ENCODE measurements at places on chromosomes 7 and 10. TPM values are rescaled to one million over a fixed set of nuclear protein-coding genes. Genes with fewer than 3 reads are reported as not detected.

DNA sequence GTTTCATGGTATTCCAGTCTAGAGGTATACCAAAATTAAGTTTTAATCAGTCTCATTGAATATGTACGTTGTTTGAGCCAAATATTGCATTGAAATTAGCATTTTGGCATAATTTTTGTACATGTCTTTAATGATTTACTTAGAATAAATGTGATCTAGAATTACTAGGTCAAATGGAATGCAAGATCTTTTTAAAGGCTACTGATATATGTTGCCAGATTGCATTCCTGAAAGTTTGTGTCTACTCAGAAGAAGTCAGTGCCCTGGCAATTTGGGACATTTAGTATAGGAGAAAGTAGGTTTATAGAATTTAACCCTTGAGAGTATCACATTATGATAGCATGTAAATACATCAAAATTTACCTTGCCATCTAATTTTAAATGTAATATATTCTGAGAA lies 32.4 kb downstream of the KMT2E start:
- no peak for DNase-seq

DNA sequence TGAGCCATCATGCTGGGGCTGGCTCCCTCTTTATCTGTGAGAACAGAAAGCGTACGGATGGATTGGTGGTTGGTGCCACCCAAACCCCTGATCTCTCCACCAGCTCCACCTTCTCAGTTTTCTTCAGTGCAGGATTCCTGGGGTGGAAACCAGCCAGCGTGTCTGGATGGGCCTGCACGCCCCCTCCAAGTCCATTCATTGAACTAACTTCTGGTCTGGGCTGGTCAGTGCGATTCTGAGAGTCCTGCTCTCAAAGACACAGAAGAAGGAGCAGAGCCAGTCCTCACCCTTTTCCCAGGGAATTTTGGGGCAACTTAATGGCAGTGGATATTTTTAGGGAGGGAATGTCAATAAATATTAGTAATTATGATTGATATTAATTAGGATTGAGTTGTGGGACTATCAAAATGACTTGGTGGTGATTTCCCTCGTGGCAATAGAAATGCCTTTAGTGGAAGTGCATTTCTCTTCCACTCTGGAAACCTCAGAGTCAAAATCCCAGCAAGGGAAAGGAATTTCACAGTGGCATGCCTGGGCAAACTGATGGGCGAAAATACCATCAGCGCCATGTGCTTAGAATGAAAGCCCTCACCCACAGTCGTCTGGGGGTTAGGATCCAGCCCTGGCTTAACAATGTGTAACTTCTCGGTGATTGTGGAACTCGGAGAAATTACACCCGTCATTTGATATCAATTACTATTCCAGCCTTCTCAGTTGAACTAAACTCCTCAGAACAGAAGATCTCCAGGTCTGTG lies 69.3 kb upstream of the EEPD1 start:
- DNase-seq: peak; percentile 61

DNA sequence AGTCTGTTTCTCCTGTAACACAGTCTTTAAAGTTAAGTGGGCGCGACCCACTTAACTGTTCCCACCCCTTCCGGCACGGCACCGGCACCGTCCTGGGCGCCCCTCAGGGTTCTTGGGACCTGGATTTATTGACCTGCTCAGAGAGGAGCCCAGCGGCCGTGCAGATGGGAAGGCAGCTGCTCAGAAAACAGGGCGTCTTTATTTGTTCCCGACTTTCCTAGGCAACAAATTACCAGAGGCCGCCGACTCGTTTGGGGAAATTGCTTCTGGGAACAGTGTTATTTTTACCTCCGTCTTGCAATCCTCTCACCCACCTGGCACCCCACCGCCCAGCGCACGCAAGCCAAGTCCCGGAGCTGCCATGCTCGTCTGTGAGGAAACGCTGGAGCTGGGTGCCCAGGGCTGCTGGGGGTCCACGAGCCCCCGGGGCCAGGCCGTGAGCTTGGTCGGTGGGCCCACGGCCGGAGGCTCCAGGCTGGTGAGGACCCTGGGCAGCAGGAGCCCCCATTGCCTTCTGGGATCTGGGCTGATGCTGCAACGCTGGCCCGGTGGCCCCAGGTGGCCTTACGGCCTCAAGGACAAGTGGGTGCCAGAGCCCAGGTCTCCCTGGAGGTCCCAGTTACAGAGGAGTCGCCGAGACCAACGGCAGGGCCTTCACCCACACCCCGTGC lies 14.9 kb upstream of the ADGRA1 start:
- DNase-seq: no peak

- no peak for DNase-seq
Observed at GRCh38 chr10:74238516-74238915, 87.5 kb downstream of the ADK start.

GRCh38 chr10:28505359-28505959 lies 27.5 kb upstream of the WAC start:
- DNase-seq: peak; percentile 19

DNA sequence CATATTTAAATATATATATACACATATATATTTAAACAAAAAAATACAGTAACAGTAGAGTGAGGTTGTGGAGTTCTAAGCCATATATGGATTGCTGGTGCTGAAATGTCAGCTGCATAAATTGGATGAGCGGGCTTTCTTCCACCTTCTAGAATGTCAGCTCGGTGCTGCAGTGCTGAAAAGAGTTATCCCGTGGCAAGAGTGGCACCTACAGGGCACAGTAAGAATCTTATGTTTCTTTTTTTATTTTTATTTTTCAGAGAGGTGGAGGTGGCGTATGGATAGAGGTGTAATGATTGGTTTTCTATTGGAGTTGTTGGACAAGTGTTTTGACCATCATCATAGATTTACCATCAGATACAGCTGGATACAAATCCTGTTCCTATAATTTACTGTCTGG lies 86.2 kb upstream of the DYNC1I1 start:
- DNase-seq: peak; percentile 82

DNA sequence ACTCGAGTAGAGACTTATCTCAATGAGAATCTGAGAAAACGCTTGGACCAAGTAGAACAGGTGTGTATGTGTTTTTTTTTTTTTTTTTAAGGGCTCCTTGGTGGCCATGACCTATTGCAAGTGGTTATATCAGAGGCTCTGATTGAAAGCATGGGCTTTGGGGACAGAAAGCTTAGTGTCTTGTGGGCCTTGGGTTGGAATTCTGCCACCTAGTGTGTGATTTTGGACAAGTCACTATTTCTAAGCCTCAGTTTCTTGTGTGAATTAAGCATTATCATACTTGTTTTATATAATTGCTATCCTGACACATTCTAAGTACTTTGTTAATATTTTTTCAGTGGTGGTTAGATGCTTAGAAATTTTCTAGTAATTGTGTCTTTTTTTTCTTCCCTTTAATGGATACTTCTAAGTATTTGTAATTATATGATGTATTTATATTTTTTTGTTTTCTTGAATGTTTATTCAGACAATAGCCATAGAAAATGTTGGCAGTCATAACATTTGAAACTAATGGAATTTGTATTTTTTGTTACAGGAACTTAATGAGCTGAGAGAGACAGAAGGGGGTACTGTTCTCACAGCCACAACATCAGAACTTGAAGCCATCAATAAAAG lies 33.1 kb downstream of the SMC3 start:
- DNase-seq: peak; percentile 68

GRCh38 chr10:2914741-2915140 lies 152.6 kb upstream of the PFKP start:
- no peak for DNase-seq

DNA sequence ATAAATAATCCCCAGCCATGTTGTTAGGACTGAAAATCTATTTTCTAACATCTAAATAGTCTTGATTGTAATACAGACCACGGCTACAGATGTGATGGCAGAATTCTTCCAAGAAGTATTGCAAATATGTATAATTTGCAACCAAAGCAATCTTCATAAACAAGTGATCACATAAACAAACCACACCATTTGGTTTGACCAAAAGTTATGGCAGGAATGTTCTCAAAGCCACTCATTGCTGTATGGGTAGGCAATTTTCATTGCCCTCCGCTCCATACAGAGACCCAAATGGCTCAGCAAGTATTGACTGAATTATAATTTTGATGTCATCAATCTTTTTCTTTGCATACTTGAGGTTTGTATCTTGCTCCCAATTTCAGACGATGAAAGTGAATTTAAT lies 19.0 kb upstream of the RHOBTB1 start:
- peak; percentile 66 for DNase-seq

- no peak for DNase-seq
Observed at GRCh38 chr7:130141161-130141883, 63.9 kb downstream of the TMEM209 start.

DNA sequence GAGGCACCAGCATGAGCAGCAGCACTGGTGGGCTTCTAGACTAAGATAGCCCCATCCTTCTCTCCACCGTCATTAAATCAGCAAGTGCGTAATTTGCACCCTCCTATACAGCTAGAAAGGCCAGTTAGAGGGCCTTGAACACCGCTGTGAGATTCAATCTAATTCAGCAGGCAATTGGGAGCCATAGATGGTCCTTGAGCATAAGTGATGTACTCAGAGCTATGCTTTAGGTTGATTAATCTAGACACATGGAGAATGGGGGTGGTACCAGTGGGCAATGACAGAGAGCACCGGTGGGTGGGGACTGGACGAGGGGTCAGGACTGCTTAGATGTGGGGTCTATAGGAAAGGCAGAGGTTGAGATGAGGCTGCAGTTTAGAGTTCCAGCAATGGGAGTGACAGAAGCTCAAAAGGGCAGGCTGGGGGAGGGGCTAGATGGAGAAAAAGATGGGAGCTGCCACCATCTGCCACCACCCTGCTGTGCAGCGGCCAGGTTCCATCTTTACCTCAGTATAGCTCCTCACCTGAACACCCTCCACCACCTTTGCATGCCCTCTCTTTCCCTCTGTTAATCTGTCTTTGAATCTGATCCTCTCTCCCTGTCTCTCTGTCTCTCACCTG lies 87.3 kb downstream of the C10orf105 start:
- no peak for DNase-seq

Gene NPY4R2
- not detected for total RNA-seq

Gene WIPF3
- 2.5 TPM for total RNA-seq

All from myocyte (in vitro differentiated cells).